SK-MEL-5 (cell line): ENCODE measurements at places on chromosomes 2 and 18. TPM values are rescaled to one million over a fixed set of nuclear protein-coding genes. Genes with fewer than 3 reads are reported as not detected.

CHRNA1 gene
- 0.11 TPM in 1 of 2 replicates, not detected in the other for total RNA-seq

ATP6V1B1 gene
- 2.5 TPM in 1 of 2 replicates, not detected in the other for total RNA-seq

CNTNAP5 gene
- not detected in 2 replicates for total RNA-seq

LHCGR gene
- not detected in 2 replicates for total RNA-seq

ABCB6 gene
- total RNA-seq, result 43.7 and 50.7 TPM in 2 replicates

ZNF396 gene
- total RNA-seq, result 4.5 and 5.1 TPM in 2 replicates

CD28 gene
- not detected in 2 replicates for total RNA-seq

SLC14A1 gene
- total RNA-seq, result not detected in 2 replicates

CLEC4F gene
- not detected in 2 replicates for total RNA-seq

CCT7 gene
- total RNA-seq, result 762 and 775 TPM in 2 replicates

CFLAR gene
- 35.2 and 38.5 TPM in 2 replicates for total RNA-seq

TMEM182 gene
- total RNA-seq, result 3.3 and 3.9 TPM in 2 replicates

RFTN2 gene
- total RNA-seq, result 2.2 and 5.0 TPM in 2 replicates

TPO gene
- total RNA-seq, result not detected in 2 replicates

CCDC74B gene
- total RNA-seq, result 1.3 and 2.9 TPM in 2 replicates

ZSWIM2 gene
- not detected in 2 replicates for total RNA-seq

NABP1 gene
- 25.9 and 27.7 TPM in 2 replicates for total RNA-seq

RIOK3 gene
- total RNA-seq, result 52.4 and 58.5 TPM in 2 replicates

IL1RL2 gene
- total RNA-seq, result not detected in 2 replicates

SPATA3 gene
- total RNA-seq, result not detected in 2 replicates

LRRC30 gene
- not detected in 2 replicates for total RNA-seq
